ENCODE measurements at places on chromosomes 3 and 15.

DNA sequence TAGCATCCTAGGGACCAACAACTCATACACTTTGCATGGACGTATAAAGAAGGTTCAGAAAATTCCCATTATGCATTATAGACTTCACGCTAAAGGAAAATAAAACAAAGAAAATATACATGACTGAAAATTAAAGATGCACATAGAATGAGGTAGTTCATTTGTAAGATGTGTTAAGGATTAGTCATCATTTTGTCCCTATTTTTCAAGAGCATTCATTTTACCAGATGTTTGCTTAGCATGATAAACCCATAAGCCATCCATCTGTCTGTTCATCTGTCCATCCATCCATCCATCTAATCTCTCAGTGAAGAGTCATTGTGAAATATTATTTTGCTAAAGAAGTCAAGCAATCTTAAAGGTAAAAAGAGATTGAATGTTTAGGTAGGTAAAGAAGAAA, 80.3 kb downstream of the TFG start:
- DNase-seq, result no peak

DNA sequence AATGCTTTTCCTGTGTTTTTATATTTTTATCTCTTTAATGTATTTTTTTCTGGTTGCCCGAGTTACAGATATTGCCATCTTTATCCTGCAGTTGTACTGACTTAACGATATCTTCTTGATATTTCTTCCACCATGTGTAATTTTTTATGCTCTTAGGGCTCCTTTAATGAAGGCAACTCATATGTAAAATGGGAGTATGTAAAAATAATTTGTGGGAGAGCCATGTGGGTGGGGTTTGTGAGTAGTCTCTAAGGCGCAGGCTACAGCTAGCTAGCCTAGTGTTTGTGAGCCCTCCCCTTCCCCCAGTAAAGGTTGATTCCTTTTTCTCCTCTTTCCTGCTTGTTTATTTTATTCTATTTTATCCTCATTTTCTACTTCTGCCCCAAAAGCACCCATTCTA, 38.1 kb downstream of the UBE2E1 start:
- no peak for DNase-seq

- no peak for DNase-seq
Measured at GRCh38 chr15:76193934-76194333, 117.3 kb downstream of the ETFA start.

DNA sequence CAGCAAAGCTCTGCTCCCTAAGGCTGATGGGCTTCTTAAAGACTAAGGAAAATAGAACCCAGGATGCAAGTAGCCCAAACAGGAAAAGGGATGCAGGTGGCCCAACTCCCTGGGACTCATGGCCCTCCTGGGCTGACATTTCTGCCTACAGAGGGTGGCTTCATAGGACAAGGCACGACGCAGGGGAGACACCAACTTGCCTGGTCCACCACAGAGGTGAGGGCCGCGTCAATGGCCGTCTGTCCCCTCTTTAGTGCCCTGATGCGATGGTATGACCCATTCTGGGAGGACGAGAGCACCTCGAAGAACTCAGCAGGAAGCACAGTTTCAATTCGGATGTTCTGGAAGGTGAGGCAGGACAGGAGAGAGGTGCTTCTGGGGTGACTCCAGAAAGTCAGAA, 44.0 kb downstream of the NUP210 start:
- no peak for DNase-seq

DNA sequence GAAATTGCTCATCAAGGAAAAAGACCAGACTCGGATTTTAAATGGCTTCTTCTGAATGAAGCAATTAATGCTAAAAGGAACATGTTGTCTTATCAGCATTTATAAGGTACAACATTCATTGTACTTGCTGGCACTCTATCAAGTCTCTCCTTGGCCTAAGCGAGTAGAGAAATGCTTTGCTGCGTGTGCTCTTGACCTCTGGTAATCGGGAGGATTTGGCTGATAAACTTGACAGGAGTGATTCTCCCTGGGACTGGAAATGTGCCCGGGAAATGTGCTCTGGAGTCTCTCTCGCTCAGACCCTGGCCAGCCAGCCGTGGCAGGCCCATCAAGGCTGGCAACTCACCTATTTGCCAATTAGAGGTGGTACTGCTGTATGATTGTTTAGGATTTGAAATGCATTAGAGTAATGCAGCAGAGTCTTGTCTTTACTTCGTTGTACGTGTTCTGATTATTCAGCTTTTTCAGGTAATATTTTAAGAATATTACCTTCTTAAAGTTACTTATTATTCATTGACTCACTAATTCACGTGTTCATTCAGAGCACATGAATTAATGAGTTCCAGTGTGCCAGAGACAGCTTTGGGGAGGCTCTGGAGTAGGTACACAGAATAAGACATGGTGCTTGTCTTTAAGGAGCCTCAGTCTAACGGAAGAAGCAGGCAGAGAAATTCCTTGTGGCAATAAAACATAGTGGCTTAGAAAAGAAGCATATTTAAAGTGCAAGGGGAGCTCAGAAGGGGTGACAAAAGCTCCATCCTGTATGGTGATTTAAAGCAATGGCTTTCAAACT, 48.0 kb upstream of the TPRG1 start:
- DNase-seq, result no peak

DNA sequence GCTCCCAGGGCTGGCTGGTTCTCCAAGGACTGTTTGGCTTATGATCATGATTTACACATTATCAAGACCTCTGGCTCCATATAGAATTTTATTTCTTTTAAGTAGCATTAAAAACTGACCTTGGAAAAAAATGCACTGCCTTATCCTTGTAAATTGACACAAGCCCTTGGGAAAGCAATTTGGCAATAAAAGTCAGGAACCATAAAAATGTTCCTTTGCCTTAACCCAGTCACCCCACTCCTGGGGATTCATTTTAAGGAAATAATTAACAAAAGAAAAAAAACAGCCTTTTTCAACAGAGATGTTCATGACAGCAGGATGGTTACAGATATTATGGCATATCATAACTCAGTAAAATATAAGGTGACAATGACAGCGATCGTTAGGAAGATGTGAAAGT, 51.6 kb upstream of the NR2E3 start:
- no peak for DNase-seq

GRCh38 chr3:120177151-120177550, 82.9 kb upstream of the GSK3B start:
- no peak for DNase-seq

DNA sequence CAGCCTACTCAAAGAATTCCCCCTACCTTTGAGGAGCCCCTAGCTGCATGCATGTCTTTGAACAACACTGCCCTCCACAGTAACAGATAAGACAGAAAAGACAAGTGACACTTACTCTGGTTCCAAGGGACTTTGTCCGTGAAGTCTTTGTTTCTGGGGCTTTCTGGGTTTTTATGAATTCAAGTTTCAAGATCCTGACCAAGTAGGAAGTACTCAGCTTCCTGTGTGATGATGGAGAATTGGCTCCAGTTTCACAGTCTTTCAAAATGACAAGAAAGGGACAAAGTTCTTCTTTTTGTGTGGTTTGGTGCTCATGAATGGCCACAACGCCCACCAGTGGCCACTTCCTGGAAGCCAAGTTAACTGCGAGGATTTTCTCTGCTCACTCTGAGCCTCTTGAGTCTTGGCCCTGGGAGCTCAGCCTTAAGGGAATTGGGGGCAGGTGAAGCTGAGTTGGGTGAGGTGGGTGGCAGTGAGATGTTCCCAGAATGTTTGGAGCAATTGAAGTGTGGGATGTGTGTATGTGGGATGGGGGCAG, at the start of gene CCR1:
Gene CCR1, minus strand, starts transcription at position 147 of the 538 bp plus-strand sequence. CDS start 4,000 bp downstream, outside the sequence.
- no peak for DNase-seq

GRCh38 chr15:96273317-96274086, 57.0 kb upstream of the NR2F2 start:
- DNase-seq, result no peak

GRCh38 chr3:126245811-126246727, 65.7 kb upstream of the ALDH1L1 start:
- DNase-seq, result no peak

DNA sequence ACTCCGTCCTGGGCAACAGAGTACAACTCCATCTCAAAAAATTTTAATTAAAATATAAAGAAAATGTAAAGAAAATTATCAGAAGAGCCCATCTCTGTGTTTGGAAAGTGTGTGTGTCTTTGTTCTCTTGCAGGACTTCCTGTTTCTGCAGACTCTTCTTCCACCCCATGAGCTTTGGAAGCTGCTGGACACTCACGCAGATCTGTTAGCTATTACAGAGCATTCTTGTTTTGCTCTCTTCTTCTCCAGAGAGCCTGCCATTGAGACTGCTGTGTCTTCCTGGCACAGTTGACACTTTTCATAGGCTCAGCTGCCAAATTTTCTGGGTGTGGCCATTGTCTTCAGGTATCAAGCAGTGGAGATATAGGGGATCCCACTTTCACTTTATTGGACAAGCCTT, 6.0 kb upstream of the CCR8 start:
- DNase-seq, result no peak

GRCh38 chr3:104519068-104519467, 847.6 kb upstream of the ALCAM start:
- DNase-seq, result no peak

GRCh38 chr15:91947683-91948608, 94.4 kb downstream of the SLCO3A1 start:
- DNase-seq, result no peak

- no peak for DNase-seq
Measured at GRCh38 chr3:124582196-124582595, 148.1 kb upstream of the UMPS start.

GRCh38 chr15:34754674-34755418, at the start of gene GJD2:
GJD2 (minus strand) TSS chr15:34754998; CDS start chr15:34754488, 510 bp downstream.
- no peak for DNase-seq

DNA sequence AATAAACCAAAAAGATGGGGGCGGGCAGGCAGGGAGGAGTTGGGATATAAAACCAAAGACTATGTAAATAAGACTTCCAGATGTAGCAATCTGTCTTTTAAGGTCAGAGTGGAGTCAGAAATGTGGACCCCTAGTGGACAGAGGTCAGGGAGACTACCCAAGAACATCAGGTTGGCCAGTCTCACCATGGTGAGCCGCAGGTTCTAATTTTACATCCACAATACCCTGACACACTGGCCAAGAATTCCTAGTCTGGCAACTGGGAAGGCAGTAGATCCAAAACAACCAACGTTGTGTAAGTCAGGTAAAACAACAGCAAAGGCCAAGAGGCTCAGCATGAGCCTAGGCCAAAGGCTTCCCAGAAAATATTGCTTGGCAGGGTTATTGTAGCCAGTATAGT, 203.4 kb downstream of the FOXP1 start:
- no peak for DNase-seq

DNA sequence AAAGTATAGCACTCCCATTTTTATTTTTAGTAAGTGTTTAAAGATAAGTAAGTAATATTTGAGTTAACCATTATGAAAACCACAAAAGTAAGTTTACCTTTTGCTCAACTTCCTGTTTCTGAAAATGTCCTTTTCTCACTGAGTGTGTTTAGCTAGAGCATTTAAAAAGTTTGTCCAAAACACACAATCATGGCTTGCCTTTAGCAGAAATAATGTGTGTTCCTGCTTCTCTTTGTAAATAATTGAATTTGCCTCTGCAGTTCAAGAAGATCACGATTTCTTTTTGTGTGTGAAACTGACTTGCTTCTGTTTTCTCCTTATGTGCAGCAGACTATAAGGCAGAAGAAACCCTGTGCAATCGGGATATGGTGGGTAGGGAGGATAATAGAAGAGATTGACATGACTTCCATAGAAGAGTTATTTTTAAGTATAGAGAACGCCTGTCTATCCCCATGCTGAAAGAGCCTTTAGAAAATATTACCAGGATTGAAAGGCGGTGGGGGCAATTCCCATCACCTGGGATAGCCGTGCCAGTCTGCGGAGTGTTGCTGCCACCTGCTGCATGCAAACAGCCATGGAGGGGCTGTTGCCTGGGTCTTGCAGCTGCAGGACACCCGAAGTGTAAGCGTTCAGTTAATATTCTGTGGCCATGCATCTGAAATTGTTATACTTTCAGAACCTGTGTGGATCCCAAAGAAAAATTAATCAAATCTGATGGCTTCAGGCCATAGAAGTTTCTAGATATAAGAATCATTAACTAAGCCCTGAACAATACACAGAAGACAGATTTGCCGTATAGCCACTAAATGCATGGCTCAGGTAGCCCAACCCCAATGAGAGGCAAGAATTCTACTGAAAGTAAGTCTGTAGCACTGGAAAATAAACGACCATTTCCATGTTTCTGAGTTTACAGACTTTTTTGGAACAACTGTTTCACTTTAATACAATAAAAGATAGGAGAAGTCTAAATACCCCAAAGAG, 2.4 kb upstream of the CD96 start:
- peak; percentile 38 for DNase-seq

DNA sequence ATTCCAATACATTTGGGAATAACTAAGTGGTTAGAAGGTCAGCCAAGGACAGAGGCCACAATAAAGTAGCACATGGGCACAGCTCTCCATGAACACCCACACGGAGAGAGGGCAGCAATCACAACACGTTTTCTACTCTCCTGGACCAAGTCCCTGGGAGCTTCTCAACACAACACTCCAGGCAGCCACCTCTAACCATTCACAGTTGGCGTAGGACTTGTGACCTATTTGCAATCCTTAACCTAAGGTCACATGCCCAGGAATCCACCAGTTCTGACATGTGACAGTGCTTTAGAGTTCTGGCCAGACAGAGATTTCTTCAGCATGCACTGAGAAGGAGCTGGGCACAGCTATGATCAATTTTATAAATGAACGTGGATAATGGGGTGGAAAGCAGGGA, 280.8 kb downstream of the SHQ1 start:
- DNase-seq, result no peak

DNA sequence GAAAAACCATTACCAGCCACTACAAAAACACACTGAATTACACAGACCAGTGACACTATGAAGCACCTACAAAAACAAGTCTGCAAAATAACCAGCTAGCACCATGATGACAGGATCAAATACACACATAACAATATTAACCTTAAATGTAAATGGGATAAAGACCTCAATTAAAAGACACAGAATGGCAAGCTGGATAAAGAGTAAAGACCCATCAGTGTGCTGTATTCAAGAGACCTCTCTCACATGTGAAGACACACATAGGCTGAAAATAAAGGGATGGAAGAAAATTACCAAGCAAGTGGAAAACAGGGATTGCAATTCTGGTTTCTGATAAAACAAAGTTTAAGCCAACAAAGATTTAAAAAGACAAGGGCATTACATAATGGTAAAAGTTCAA, 482.7 kb upstream of the MCTP2 start:
- no peak for DNase-seq

DNA sequence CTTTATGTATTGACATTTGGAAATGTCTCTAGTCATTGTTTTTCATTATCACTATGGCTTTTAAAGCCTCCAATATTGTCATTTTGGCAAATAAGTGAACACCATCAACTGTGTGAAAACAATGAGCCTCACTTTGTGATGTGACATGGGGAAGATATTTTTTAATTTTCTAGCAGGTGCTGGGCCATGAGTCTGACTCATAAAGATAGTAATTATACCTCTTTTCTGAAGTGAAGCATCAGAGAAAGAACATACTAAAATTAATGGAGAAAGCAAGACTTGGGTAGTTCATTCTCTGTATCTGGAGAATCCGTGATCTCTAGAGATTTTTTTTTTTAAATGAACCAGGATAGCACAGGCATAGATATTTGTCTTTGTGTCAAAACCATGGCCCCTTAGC, 100.8 kb downstream of the CCNL1 start:
- DNase-seq, result no peak

DNA sequence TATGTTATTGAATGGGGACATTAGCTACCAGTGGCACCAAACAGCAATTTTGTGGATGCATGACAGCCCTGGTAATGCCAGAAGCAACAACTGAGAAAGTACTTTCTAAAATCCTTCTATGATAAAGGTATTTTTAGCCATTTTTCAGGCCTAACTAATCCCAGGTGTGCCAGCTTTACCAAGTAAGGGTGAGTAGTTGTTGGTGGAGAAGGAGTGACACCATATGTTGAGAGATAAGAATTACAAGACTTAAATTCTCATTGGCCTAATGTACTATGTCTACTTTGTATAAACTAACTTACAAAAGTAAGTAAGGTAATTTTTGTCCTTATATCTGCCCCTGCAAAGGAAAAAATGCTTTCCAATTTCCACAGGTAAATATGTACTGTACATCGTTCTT, 4.1 kb upstream of the COX17 start:
- no peak for DNase-seq

Measured in stimulated activated CD4-positive, alpha-beta T cell treated with anti-CD3 and anti-CD28 coated beads, TNF-alpha, amount 100 ng/mL, for 1 hour (primary cell).